ENCODE measurements at places on chromosomes 13 and 19. TPM values are rescaled to one million over a fixed set of nuclear protein-coding genes. Genes with fewer than 3 reads are reported as not detected.

The KLF16 gene
- total RNA-seq = 12.4 TPM

The CEACAM16 gene
- not detected for total RNA-seq

The FGF21 gene
- total RNA-seq = not detected

The OR10H3 gene
- not detected for total RNA-seq
